Left cardiac atrium (tissue), 4 donors: ENCODE measurements at places on chromosomes 7 and 10.

DNA sequence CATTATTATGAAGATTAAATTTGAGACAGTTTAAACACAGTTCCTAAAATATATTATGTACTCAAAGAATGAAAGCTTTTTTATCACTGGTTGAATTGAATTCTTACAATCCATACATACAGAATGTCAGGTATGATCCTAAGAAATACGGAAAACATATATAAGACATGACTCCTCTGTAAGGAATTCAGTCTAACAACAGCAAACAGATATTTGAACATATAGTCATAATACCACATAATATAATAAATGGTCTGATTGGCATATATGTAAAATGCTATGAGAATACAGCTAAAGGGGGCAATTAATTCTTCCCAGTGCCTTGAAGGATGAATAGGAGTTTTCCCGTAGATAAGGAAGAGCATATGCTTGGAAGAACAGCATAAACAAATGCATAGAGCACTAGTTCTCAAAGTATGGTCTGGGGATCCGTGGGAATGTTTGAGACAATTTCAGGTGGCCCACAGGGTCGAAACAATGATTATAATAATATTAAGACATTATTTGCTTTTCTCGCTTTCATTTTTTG is 10.6 kb upstream of the ARID5B start:
- no peak for DNase-seq

- DNase-seq, result no peak
Measured at GRCh38 chr7:29919790-29920189, 69.8 kb downstream of the SCRN1 start.

DNA sequence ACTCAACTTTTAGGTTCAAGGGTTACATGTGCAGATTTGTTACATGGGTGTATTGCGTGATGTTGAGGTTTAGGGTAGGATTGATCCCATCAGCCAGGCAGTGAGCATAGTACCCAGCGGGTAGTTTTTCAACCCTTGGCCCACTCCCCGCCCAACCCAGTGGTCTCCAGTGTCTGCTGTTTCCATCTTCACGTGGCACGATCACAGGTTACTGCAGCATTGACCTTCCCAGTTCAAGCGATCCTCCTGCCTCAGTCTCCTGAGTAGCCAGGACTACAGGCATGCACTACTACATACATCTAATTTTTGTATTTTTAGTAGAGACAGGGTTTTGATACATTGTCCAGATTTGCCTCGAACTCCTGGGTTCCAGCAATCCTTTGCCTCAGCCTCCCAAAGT is 905.7 kb upstream of the ZNF722 start:
- DNase-seq, result no peak

DNA sequence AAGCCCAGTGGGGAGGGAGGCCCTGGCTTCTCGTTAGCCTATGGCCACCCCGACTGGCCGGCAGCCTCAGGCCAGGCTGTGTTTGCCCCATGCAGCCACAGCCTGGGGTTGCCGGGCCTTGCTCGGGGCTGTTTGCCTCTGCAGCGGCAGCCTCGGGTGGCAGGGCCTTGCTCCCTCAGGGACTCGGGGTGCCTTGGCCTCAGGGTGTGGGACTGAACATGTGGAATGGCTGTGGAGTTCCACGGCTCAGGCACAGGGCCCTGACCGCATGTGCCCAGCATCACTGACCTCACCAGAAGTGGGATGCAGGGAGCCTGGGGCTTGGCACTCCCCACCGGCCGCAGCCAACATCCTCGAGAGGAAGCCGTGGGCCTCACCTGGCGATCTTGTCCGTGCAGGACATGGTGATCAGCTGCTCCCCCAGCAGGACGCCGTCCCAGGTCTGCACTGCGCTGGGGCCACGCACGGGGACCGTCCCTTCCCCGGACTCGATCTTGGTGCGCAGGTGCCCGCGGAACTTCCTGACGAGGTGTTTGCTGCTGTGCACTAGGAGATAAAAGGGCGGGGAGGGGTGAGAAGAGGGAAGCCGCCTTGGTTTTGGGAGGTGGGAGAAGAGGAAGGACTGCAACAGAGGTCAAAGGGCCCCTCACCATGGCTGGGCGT is 160.5 kb downstream of the WDR37 start:
- DNase-seq, result no peak

- DNase-seq, result no peak
Measured at GRCh38 chr10:45052700-45053099, 52.0 kb downstream of the ZNF22 start.

DNA sequence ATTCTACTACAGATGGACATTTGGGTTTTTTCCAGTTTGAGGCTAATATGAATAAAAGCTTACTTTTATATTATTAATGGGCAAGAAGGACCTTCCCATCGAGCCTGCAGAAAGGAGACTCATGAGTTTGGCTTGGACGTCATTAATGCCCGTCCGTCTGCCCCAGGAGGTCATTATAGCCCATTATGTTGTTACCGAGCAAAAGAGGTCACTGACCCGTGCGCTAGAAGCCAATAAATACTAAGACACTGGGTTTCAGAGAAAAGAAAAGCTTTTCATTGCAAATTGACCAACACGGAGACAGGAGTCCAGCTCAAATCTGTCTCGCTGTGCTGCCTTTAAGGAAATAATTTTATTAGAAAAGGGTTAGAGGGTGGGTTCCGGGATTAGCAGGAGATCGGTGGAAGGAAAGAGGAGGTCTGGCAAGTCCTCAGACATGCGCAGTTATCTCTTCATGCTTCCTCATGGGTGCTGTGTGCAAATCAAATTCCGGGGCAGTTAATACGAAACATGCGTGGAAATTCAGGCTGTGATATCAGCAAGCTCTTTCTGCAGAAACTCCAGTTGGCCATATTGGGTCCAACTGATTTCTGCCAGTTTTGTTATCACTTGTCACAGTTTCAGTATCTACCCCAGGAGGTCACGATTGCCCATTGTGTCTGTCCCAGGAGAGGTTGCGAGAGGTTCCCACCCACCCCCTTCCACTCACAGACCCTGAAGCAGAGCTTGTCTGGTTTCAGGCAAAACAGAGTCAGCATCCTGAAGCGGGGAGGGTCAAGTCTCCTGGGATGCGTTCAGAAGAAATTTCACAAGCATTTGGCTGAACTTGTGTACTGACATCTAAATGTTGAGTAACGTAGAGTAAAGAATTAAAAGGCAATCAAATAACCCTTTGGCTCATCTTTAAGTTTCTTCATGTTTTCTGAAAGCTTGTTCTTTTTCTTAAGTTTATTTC is 1.1 kb upstream of the GALNTL5 start:
- peak; percentile 62 for DNase-seq

DNA sequence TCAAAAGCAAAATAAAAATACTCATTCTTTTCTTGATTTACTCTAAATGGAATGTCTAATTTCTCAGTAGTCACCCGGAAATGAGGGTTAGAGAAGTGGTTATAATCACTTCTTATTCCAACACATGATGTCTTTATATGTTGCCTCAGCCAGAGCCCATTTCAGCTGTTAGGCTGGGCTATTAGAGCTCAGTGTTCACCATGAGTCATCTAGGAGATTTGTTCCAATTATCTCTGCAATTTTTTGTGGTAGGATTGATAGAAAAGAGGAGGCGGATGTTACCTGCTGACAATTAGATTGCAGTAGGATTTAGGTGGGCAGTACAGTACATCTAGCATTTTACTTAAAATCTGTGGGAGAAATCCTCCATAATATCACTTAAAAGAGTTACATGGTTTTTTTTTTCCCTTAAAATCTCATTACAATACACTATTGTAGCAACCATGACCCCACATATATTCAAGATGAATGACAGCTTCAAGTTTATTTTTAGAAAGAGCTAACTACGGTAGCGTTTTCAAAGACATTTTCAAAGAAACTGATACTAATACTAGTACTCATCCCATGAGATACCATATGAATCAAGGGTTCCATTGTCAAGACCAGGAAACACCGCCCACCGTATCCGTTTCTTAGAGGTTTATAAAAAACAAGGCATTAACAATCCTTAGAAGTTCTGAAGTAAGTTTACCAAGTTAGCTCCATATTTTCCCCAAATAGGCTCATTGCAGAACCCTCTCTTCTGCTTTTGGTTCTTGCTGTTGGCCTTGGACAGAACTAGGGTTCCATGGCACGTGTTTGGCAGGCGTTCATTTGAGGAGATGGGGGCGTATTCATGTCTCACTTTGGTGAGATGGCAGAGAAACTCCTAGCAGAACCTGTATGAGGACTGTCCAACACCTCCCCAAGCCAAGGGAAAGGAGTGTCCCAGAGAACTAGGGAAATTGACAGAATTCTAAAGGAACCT is 10.4 kb downstream of the CPA2 start:
- DNase-seq, result no peak

GRCh38 chr7:21293771-21294170 is 134.1 kb upstream of the SP4 start:
- DNase-seq, result no peak

- DNase-seq, result no peak
Measured at GRCh38 chr7:132846086-132846485, 235.8 kb downstream of the CHCHD3 start.

DNA sequence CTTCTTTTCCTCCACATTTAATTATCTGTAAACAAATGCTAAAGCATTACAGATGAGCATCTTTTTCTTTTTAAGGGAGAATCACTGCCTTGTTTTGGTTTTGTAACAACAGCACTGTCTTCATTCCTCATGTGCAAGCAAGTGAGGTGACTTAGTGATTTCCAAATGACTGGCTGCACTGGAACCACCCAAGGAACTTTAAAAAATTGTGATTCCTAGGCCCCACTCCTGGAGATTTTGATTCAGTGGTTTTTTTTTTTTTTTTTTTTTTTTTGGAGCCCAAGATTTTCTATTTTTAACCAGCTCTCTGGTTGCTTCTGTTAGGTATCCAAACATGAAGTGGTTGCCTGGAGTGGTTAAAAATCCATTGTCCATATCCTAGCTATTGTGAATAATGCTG is 176.2 kb downstream of the LRMDA start:
- DNase-seq, result no peak

DNA sequence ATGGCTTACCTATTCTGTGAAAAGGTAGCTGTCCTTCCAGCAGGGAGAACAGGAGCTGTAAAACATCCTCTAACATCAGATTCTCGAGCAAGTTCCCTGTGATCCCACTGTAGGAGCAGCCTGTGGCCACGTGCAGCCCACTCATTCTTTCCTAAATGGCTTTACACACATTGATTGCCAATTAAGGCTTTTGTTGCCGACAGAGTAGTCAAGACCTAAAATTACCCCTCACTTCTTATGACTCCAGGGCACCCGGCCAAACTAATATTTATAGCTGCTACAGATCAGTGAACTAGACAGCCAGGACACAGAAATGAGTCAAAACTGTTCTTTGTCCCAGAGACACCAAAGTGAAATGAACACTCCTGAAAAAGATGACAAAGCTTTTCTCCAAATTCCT is 832.1 kb downstream of the SORCS3 start:
- peak; percentile 20 for DNase-seq

DNA sequence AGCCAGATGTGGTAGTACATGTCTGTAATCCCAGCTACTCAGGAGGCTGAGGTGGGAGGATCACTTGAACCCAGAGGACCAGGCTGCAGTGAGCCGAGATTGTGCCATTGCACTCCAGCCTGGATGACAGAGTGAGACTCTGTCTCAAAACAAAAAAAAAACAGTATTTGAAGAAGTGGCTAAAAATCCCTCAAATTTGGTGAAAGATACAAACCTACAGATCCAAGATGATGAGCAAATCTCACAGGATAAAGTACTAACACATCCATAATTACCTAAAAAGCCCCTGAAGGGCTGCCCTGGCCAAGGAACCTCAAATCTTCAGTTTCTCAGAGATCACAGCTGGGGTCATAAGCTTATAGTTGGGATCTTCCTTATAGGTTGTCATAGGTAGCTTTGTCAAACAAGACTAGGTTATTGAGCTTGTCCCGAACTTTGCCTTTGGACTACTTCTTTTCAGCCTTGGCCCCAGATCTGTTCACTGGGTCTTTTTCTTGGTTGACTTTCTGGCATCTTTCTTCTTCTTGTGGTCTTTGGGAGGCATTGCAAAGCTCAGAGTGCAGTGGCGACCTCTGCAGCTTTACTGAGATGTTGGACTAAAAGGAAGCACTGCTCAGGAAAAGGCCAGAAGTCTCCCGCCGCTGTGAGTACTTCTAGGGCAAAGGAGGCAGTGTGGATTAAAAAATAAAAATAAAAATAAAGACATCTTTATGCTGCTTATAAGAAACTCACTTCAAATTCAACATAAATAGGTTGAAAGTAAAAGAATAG is 28.6 kb upstream of the SAR1A start:
- DNase-seq, result no peak

- peak; percentile 56 for DNase-seq
Measured at GRCh38 chr10:88952647-88953111, at the start of gene ACTA2. ACTA2 (minus strand) TSS chr10:88952773; CDS start chr10:88948930, 3,843 bp downstream.

DNA sequence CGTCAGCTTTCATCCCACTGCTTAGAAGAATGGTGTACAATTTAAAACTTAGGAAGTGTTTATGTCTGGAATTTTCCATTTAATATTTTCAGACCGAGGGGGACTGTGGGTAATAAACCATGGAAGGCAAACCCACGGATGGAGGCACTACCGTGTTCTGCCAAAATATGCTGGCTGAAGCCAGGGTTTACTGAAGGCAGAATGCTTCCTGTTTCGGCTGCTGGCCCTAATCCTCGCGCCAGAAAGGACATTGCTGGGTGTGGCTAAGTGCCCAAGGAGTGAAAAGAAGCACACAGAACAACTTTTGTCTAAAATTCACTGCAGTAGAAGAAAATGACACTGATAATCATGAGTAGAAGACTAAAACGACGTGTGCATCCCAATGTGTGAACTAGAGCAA is 32.3 kb downstream of the PITRM1 start:
- DNase-seq, result no peak

GRCh38 chr7:49166441-49166840 is 242.1 kb downstream of the CDC14C start:
- no peak for DNase-seq

DNA sequence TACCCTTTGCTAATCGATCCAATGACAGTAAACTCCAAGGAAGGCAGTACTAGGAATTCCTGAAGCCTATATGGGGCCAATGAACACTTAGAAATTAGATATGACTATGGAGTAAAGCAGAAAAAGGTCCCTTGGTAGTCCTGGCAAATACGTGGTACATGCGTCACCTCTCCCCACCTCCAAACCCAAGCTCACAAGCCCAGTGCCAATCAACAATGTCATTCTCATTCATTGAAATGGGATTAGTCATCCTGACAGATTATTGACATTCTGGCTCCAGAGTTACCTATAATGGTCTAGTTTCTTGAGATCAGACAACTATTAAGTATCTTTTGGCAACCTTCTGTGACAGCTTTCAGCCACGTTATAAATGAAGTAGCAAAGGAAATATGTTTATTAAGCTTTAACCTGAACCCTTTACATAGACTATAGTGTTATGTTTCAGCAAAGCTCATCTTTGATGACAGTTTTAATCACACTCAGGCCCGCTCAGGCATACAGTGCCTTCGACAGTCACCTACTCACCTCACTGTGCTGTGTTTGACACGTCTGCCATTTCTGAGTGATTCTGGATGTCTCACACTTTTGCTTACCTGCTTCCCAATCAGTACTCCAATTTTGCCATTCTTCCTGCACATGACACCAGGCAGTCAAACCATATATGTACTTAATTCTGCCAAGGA is 69.6 kb upstream of the ADO start:
- DNase-seq, result no peak

DNA sequence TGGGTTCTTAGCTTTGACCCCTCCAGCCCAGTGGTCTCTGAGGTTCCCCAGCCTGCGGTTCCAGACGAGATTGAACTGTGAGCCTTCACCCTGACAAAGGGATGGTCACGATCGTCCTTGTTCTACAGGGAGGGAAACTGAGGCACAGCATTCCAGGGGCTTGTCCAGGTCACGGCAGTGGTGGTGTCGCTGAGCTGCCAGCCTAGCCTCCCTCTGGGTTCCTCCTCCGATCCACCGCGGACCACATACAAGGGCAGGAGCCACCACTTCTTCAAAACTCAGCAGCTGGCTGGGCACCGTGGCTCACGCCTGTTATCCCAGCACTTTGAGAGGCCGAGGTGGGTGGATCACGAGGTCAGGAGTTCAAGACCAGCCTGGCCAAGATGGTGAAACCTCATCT is 35.8 kb downstream of the ELFN1 start:
- no peak for DNase-seq
